Left cardiac atrium (tissue), 4 donors: ENCODE measurements at places on chromosomes 11 and 22. TPM values are rescaled to one million over a fixed set of nuclear protein-coding genes. Genes with fewer than 3 reads are reported as not detected.

The EXPH5 gene
- 2.5 TPM for total RNA-seq

The SERHL2 gene
- total RNA-seq: 1.4 TPM

The CASP1 gene
- total RNA-seq: 12.6 TPM

The OR5B17 gene
- total RNA-seq: not detected

The CCDC34 gene
- total RNA-seq: 2.0 TPM

The E2F8 gene
- total RNA-seq: 3.4 TPM

The MRGPRX4 gene
- not detected for total RNA-seq

The DRD2 gene
- not detected for total RNA-seq

The CENPM gene
- 0.79 TPM for total RNA-seq

The DDTL gene
- 2.1 TPM for total RNA-seq

The EED gene
- total RNA-seq: 14.8 TPM

The SAA4 gene
- total RNA-seq: not detected

The LMF2 gene
- 37.6 TPM for total RNA-seq
